Neuronal stem cell (in vitro differentiated cells): ENCODE measurements at places on chromosomes 13 and 19.

DNA sequence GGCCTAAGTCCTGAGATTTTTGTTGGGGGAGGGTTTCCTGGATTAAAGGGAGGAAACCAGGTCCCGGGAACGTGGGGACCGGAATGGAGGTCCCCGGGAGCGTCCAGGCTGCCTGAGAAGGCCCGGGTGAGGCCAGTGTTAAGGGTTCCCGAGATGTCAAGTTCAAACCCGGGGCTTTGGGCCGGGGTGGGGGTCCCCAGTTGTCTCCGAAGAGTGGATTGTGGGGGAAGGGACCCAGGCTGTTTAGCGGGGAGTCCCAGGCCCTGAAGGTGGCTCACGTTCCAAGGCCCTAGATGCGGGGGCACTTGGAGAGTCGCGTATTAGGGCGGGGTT lies 262 bp downstream of the COX7A1 start:
- no peak for DNase-seq

GRCh38 chr13:29977476-29978120 lies 127.2 kb upstream of the UBL3 start:
- no peak for DNase-seq

DNA sequence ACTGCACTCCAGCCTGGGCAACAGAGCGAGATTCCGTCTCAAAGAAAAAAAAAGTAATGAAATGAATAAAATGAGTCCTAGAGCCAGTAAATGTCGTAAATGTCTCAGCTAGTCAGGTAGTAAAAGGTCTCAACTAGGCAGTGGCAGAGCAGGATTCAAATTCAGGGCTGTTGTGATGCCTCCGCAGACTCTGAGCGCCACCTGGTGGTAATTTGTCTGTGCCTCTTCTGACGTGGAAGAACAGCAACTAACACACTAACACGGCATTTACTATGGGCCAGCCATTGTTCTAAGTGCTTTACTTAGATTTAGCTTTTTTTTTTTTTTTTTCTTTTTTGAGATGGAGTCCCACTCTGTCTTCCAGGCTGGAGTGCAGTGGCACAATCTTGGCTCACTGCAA lies 30.2 kb downstream of the CYP2F1 start:
- DNase-seq = peak; percentile 54

DNA sequence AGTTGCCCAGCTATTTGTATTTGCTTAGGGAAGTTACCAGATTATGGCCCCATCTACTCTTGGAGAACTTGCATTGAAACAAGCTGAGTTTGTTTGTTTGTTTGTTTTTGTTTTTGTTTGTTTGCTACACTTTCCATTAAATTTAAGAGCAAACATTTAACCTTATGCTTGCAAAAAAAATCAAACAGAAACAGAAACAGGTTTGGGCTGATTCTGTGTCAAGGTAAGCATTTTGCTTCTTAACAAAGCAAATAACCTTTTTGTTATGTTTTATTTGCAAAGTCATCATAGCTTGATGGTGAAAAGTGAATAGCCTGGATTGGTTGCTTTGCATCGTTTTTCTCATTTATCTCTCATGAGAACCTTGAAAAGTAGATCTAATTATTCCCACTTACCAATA lies 531.8 kb downstream of the EFNB2 start:
- no peak for DNase-seq

DNA sequence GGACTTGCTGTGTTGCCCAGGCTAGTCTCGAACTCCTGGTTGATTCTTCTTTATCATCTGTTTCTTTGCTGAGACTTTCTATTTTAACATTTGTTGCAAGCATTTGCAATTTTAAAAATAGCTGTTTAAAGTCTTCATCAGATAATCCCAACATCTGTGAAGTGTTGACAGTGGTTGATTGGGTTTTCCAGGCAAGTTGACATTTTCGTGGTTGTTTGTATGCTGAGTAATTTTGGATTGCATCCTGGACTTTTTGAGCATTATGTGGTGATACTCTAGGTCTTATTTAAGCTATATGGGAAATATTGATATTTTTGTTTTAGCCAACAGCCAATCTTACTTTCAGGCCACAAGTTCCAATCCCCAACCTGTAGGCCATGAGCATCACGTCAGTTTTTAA lies 25.1 kb downstream of the AP1M1 start:
- no peak for DNase-seq

DNA sequence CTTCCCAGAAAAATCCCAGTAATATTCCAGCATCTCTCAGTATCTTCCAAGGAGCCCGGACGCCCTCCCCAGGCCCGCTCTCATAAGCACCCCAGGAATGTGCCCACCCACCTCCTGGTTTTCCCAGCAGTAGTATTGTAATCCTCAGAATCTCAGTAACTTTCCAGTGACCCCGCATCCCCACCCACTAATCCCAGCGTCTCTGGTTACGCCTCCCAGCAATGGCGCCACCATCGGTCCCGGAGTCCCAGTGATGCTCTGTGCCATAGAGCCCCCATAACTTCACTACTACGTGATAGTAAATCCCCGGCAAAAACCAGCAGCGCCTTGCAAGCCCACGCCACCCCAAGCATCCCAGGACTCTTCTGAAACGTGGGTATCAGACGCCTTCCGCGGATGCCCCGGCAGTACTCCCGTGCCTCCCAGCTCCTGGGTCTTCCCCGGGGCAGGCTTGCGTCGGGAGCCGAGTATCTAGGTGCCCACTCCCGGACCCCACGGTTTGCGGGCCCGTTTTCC lies 928 bp upstream of the PNPLA6 start:
- DNase-seq = peak; percentile 83

DNA sequence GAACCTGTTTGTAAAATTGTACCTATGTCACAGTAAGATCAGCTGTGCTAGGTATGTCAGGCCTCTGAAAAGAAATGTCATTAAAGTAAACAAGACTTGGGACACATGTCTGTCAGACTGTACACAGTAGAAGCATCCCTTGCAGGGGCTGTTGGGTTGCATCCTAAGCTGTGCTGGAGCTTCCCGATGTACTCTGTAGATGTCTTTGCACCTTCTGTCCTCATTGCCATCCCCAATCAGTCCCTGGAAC lies 48.7 kb upstream of the GPR183 start:
- DNase-seq = no peak

DNA sequence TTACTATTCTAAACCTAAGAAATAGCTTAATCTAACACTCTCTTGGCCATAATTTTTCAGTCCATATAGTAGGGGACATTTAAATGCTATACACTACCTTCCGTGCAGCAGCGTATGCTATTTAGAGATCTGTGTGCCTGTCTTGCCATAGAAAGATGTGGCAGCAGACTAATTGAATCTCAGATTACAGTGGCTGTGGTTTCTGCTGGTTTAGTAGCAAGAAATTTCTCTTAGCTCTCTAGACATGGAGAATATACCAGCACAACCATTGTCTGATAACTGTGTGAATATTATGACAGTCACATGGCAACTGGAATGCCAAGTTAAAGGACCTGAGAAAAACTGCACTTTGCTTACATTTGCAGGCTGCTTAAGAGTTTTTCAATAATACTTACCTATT lies 672.4 kb upstream of the MIR17HG start:
- no peak for DNase-seq

GRCh38 chr19:2811221-2811722 lies 8.4 kb upstream of the ZNF554 start:
- DNase-seq = no peak

GRCh38 chr19:39351537-39352064 lies 9.4 kb downstream of the SAMD4B start:
- no peak for DNase-seq

DNA sequence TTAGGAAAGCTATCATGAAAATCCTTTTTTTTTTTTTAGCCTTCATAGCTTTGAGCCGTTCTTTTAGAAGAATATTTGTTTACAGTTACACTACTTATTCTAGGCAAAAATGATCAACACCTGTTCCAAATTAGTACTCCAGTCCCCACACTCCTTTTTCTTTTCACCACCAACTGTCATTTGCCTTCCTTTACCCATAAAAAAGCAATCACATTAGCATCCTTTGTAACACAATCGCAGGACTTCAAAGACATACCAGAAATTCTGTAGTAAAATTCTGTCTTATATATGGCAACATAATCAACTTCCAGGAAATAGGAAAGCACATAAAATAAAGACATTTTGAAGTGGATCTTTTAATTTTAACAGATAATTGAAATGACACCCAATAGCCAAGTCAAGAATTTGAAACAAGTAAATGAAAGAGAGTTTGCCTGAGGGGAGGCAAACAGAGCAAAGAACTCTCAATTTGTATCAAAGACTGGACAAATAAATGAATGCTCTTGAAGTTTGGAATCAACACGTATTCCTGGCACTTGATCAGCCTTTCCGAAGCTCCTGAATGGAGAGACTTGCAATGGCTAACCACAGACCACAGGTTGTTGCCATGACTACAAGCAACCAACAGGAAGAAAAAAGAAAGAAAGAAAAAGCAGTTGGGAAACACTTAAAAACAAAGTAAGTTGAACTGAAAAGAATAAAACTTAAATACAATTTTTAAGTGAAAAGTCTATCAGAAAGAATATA lies 206.8 kb downstream of the PCDH9 start:
- peak; percentile 11 for DNase-seq

DNA sequence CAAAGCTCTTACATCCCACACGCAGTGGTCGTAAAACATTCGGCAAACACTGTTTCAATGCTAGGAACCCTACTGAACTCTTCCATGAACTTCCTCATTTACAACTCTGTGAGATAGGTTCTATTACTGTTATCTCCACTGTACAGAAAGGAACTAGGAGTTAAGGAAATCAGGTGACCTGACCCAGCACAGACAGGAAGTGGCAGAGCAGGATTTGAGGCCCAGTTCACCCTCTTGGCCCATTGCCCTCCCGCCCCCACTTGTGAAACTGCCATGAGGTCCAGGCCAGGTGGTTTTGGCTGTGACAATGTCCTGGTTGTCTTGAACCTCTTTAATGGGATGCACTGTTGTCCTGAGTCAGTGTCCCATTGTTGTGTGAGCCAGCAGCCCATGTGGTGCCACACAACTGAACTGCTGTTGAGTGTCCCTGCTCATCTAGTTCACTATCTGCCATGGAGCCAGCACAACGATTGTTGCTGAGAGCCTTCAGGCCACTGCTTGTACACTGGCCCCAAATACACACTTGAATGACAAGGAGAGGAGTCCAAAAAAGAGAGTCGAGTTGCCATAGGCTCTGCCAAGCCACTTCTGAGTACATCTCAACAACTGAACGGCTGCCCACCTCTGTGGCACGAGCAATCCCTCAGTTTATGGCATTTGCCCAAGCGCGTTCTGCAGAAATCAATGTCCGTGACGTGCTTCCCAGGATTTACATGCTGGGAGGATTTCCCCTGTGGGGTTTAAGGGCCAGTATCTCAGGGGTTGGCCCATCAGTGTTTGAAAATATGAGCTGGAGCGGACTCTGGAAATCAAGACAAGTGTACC lies 484.6 kb downstream of the TSHZ3 start:
- no peak for DNase-seq

GRCh38 chr13:65470781-65471180 lies 1759.4 kb downstream of the PCDH9 start:
- DNase-seq = no peak

- DNase-seq = no peak
Observed at GRCh38 chr13:71727042-71727441, 140.0 kb downstream of the DACH1 start.

GRCh38 chr13:23799945-23800344 lies 89.3 kb downstream of the MIPEP start:
- DNase-seq = no peak

DNA sequence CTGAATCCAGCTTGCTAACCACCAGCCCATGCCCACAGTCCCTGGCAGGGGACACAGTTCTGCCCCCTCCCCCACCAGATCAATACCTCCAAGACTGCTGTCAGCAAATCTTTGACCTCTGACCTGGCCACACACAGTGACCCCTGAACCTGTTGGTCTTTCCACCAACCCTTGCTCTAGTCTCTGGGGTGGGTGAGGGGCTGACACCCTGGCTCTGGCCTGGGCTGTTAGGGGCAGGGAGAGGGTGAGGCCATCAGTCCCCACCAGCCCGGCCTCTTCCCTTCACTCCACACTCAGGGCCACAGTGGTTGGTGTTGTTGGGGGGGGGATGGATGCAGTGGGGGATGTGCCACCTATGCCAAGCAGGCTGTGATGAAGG lies 21.8 kb upstream of the SLC7A10 start:
- DNase-seq = no peak

- DNase-seq = no peak
Observed at GRCh38 chr13:73300718-73301425, 242.1 kb downstream of the KLF5 start.

GRCh38 chr19:49301165-49301865 lies 23.7 kb downstream of the SLC6A16 start:
- peak; percentile 67 for DNase-seq
